Activated naive CD8-positive, alpha-beta T cell treated with anti-CD3 and anti-CD28 coated beads for 36 hours (primary cell): ENCODE measurements at places on chromosomes 13 and 19. TPM values are rescaled to one million over a fixed set of nuclear protein-coding genes. Genes with fewer than 3 reads are reported as not detected.

DNA sequence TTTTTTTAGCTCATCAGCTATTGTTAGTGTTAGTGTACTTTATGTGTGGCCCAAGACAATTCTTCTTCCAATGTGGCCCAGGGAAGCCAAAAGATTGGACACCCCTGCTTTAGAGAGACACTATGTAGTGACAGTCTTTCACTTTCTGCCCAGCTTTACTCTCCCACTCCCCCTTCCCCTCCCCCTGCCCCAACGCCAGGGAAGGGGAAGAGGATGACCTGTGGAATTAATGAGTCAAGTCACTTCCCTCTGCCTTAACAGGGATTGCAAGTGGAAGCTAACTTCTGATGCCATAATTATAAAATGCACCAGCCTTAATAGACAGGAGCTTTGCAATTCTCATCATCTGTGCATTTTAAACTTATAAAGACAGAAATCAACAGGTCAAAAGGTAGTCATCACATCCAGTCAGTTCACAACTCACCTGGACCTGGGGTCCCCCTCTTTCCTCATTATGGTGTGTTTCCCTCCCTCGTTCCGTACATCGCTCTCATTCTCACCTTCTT, 1.6 kb downstream of the ZNF415 start:
- DNase-seq = no peak
- peaks cover 12% of the 10 kb centered on the region for H3K4me1 ChIP-seq
- H3K36me3 ChIP-seq = peaks cover 33% of the 10 kb centered on the region
- H3K4me3 ChIP-seq = no peak overlapping the region
- H3K27me3 ChIP-seq = peaks cover 12% of the 10 kb centered on the region

Gene KLK14
- total RNA-seq = 0.30 TPM

Gene TEAD2
- not detected for total RNA-seq

GRCh38 chr13:113413898-113414282, 39.4 kb downstream of the ADPRHL1 start:
- H3K4me1 ChIP-seq = no peaks in the 10 kb centered on the region
- DNase-seq = no peak
- peaks cover 5% of the 10 kb centered on the region for H3K27me3 ChIP-seq
- H3K36me3 ChIP-seq = no peaks in the 10 kb centered on the region
- H3K27ac ChIP-seq = no peak overlapping the region
- no peak overlapping the region for H3K4me3 ChIP-seq

- peaks cover 59% of the 10 kb centered on the region for H3K36me3 ChIP-seq
- H3K4me3 ChIP-seq = peak overlapping the region; percentile 61
- DNase-seq = peak; percentile 11
- no peaks in the 10 kb centered on the region for H3K27me3 ChIP-seq
- peaks cover 63% of the 10 kb centered on the region for H3K4me1 ChIP-seq
- peak overlapping the region; percentile 97 for H3K27ac ChIP-seq
These were observed 8.0 kb upstream of the GPR183 start for GRCh38 chr13:99315186-99315585.

GRCh38 chr13:112994084-112994780, 25.2 kb downstream of the MCF2L start:
- H3K36me3 ChIP-seq = peaks cover 5% of the 10 kb centered on the region
- peaks cover 4% of the 10 kb centered on the region for H3K4me1 ChIP-seq
- H3K27ac ChIP-seq = no peak overlapping the region
- no peaks in the 10 kb centered on the region for H3K27me3 ChIP-seq
- DNase-seq = no peak
- H3K4me3 ChIP-seq = no peak overlapping the region

- no peaks in the 10 kb centered on the region for H3K36me3 ChIP-seq
- H3K27ac ChIP-seq = no peak overlapping the region
- H3K4me3 ChIP-seq = no peak overlapping the region
These were observed 759.2 kb upstream of the SLITRK1 start for GRCh38 chr13:84641491-84641890.

DNA sequence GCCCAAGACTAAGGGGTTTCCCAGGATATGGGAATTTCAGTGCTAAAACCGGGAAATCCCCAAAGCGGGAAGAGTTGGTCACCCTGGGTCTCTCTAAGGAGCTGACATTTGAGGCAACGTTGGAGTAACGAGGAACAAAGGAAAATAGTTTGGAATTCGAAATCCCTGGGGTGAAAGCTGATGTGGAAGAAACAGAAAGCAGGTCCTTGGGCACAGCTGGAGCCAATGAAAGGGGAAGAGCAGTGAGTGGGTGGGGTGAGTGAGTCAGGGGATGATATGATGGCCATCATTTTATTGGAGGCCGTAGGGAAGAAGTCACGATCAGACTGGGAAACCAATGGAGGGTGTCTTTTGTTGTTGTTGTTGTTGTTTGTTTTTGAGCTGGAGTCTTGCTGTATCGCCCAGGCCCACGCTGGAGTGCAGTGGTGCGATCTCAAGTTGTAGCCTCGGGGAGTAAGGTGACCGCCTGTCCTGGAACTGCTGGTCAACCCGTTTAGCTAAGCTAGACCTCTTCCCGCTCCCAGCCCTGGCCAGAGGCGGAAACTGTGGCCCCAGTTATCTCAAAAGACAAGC, 3.4 kb upstream of the RFX2 start:
- peaks cover 2% of the 10 kb centered on the region for H3K27me3 ChIP-seq
- H3K4me1 ChIP-seq = peaks cover 4% of the 10 kb centered on the region
- H3K27ac ChIP-seq = no peak overlapping the region
- H3K36me3 ChIP-seq = no peaks in the 10 kb centered on the region
- DNase-seq = no peak

DNA sequence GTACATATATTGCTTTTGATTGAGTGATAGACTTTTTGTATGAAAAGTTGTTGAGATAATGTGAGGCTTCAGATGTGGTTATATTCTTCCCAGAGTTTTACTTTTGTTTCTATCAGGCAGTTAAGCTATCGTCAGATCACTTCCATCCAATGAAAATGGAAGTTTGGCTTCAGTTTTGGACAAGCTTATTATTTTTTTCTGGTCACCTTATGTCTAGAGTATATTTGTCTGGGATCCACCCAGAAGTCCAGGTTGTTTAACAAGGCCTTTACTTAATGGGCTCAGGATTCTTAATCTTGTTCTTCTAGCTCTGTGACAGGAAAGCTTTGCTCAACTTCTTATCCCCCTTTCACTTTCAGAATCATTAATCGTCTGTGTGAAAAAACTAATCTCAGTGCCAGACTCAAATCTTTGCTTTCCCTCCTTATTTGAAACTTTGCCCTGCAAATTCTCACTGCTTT, 150.9 kb downstream of the PDS5B start:
- peak overlapping the region; percentile 87 for H3K27ac ChIP-seq
- no peak for DNase-seq
- H3K36me3 ChIP-seq = peaks cover 27% of the 10 kb centered on the region

- peak overlapping the region; percentile 74 for H3K4me3 ChIP-seq
- peaks cover 13% of the 10 kb centered on the region for H3K4me1 ChIP-seq
- no peak for DNase-seq
- no peaks in the 10 kb centered on the region for H3K36me3 ChIP-seq
- H3K27me3 ChIP-seq = peaks cover 6% of the 10 kb centered on the region
- H3K27ac ChIP-seq = no peak overlapping the region
These were observed 1.4 kb downstream of the EVI5L start for GRCh38 chr19:7831452-7831851.

DNA sequence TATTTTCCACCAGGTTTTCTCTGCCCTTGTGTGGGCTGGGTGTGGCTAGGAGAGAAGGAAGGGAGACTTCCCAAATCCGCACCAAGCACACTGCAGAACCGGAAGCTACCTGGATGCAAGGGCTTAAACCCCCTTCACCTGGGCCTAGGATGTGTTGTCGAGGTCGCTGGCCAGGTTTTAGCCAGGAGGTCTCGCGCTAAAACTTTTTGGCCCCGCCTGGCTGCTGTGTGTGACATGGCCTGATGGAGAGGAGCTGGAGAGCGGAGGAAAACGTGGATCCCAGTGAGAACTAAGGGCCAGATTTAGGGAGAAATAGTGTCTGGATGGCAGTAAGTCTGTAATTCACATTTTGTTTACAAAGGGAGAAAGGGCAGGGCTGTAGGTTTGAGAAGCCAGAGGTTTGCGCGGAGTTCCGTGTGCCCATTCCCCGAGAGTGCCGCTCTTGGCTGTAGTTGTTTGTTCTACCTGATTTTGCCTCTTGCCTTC, 3.1 kb upstream of the TSHZ3 start:
- peaks cover 42% of the 10 kb centered on the region for H3K4me1 ChIP-seq
- H3K4me3 ChIP-seq = no peak overlapping the region
- H3K27ac ChIP-seq = no peak overlapping the region
- DNase-seq = no peak

Gene ZNF491
- total RNA-seq = 0.87 TPM

DNA sequence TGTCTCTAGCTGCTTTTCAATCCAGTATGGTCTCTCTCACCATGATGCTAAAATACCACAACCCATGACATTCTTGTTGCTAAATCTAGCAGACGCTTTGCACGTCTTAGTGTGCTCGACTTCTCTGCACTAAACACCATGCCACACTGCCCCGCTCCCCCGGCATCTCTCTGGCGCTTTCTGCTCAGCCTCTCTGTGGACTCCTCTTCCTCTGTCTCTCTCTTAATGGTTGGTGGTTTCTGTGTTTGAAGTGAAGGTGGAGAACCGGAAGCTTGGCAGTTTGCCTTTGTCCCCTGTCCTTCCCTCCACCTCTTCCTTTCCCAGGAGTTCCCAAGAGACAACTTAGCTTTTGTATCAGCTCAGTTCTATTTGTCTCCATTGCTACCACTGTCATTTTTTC, 8.8 kb downstream of the ERCC5 start:
- peak overlapping the region; percentile 27 for H3K4me3 ChIP-seq
- H3K36me3 ChIP-seq = peaks cover 30% of the 10 kb centered on the region
- no peak for DNase-seq
- H3K4me1 ChIP-seq = peaks cover 44% of the 10 kb centered on the region
- H3K27me3 ChIP-seq = no peaks in the 10 kb centered on the region

- peak overlapping the region; percentile 77 for H3K4me3 ChIP-seq
- peaks cover 43% of the 10 kb centered on the region for H3K4me1 ChIP-seq
- peaks cover 52% of the 10 kb centered on the region for H3K36me3 ChIP-seq
- DNase-seq = peak; percentile 54
- no peaks in the 10 kb centered on the region for H3K27me3 ChIP-seq
These were observed 4.7 kb downstream of the LSM4 start for GRCh38 chr19:18317961-18318800.

DNA sequence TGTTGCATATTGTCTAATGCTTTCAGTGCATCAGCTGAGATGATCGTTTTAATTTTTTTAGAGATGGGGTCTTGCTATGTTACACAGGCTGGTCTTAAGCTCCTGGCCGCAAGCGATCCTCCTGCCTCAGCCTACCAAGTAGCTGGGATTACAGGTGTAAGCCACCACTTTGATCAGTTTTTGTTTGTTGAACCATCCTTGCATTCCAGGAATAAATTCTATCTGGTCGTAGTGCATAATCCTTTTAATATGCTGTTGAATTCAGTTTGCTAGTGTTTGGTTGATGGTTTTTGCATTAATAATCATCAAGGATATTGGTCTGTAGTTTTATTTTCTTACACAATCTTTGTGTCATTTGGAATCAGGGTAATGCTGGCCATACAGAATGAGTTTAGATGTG, 4.4 kb downstream of the ZNF211 start:
- no peaks in the 10 kb centered on the region for H3K27me3 ChIP-seq
- DNase-seq = no peak
- H3K36me3 ChIP-seq = peaks cover 78% of the 10 kb centered on the region
- no peak overlapping the region for H3K27ac ChIP-seq

- no peak overlapping the region for H3K27ac ChIP-seq
- DNase-seq = no peak
- no peaks in the 10 kb centered on the region for H3K4me1 ChIP-seq
- H3K27me3 ChIP-seq = no peaks in the 10 kb centered on the region
These were observed 43.9 kb upstream of the PEG3 start for GRCh38 chr19:56884441-56884840.

DNA sequence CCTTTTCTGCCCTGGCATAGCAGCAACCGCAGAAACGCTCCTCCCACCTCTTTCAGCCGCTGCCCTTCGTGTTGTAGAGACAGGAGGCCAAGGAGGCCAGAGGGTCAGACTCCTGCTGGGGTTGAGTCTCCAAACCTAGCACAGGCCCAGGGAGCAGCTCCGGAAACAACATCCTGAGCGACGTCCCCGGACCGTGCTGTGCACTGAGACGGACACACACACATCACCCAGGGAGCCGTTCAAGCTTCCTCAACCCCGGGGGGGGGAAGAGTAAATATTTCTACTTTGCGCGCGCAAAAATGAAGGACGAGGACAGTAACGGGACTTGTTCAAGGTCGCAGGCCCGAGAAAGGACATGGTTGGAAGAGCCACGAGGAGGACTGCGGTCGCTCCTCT, 657 bp downstream of the ZNF550 start:
- peaks cover 5% of the 10 kb centered on the region for H3K27me3 ChIP-seq
- H3K36me3 ChIP-seq = peaks cover 65% of the 10 kb centered on the region
- peak overlapping the region; percentile 92 for H3K27ac ChIP-seq
- DNase-seq = peak; percentile 24
- H3K4me1 ChIP-seq = peaks cover 29% of the 10 kb centered on the region

Gene SRRM5
- total RNA-seq = 0.60 TPM

Gene KCNN1
- total RNA-seq = 0.34 TPM

Gene NALCN
- not detected for total RNA-seq

Gene CBARP
- total RNA-seq = 0.33 TPM
